ENCODE measurements at places on chromosomes 11 and 22. TPM values are rescaled to one million over a fixed set of nuclear protein-coding genes. Genes with fewer than 3 reads are reported as not detected.

- no peak for DNase-seq
These were observed 26.7 kb downstream of the ZBTB16 start for GRCh38 chr11:114085965-114086793.

DNA sequence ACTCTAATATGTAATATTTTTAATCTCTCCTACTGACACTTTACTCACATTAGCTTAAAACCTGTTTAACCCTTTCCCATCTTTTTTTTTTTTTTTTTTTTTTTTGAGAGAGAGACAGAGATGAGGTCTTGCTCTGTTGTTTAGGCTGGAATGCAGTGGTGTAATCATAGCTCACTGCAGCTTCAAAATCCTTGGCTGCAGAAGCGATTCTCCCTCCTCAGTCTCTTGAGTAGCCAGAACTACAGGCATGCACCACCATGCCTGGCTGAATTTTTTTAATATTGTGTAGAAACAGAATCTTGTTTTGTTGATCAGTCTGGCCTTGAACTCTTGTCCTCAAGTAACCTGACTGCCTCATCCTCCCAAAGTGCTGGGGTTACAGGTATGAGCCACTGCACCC lies 37.3 kb downstream of the PAMR1 start:
- no peak for DNase-seq

The RIBC2 gene
- polyA plus RNA-seq = 0.58 TPM

DNA sequence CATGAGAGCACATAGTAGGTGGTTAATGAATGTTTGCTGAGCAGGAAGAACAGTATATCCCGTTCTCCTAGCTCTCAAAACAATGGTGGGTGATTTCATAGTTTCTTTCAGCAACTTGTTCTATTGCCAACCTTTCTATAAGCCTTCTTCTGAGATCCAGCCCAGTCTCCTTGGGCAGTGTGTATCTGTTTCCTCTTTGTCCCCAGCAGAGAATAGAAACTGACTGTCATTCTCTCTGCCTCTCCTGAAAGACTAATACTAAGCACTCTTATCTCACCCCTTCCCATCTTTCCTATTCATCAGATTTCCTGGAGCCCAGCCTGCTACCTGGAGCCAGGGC lies 272.9 kb downstream of the ST3GAL4 start:
- no peak for DNase-seq

DNA sequence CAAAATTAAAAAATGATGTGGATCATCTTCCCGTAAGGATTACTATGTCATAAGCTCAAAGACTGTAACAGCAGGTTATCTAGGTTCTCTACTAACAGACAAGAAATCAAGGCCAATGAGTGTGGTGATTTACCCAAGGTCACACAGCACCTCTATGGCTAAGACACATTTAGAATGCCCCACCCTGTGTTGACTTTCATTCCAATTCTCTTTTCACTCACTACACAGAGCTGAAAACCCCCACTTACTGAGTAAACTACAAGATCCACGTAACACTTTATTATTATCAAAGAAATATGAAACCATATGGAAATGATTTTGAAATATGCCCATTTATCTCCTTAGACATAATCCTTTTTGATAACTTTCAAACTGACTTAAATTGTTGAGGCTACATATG lies 4.8 kb upstream of the PRSS23 start:
- DNase-seq = no peak

DNA sequence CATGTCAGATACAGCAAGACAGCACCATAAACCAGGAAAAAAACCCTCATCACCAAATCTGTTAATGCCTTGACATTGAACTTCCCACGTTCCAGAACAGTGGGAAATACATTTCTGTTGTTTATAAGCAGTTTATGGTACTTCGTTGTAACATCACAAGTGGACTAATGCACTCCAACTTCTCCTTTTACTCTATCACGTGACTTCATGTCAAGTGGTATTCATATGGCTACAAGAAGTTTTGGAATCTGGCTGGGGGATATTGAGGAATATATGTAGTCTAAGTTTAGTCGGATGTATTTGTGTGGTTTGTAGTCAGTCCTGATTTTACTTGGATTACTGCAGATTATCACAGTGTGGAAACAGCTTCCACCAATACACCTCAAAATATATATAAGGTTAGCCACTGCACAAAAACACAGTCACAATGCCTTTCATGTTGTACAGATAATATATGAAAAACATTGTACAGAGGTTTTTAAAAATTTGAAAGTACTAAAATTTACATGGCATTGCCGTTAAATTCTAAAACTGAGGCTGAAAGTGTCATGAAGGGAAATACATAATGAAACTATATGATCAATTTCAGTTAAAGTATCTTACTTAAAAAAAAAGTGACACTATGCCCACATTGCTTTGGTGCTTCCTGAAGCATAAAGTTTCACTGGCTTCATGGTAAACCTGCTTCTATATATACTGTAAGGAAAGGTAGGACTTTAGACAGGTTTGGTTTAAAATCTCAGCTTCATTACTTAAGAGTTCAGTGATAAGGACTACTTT lies 134.1 kb downstream of the CASP12 start:
- no peak for DNase-seq

Measured in BJ (cell line).